ENCODE measurements at places on chromosomes 12 and 14.

GRCh38 chr12:103546959-103547358 is 40.1 kb upstream of the STAB2 start:
- DNase-seq, result no peak
- no peaks in the 10 kb centered on the region for H3K36me3 ChIP-seq
- H3K27ac ChIP-seq, result no peak overlapping the region
- no peak overlapping the region for H3K4me3 ChIP-seq

GRCh38 chr14:24861083-24861630 is 188.8 kb downstream of the STXBP6 start:
- H3K36me3 ChIP-seq, result no peaks in the 10 kb centered on the region
- H3K4me3 ChIP-seq, result no peak overlapping the region
- no peaks in the 10 kb centered on the region for H3K27me3 ChIP-seq
- H3K27ac ChIP-seq, result peak overlapping the region; percentile 56

DNA sequence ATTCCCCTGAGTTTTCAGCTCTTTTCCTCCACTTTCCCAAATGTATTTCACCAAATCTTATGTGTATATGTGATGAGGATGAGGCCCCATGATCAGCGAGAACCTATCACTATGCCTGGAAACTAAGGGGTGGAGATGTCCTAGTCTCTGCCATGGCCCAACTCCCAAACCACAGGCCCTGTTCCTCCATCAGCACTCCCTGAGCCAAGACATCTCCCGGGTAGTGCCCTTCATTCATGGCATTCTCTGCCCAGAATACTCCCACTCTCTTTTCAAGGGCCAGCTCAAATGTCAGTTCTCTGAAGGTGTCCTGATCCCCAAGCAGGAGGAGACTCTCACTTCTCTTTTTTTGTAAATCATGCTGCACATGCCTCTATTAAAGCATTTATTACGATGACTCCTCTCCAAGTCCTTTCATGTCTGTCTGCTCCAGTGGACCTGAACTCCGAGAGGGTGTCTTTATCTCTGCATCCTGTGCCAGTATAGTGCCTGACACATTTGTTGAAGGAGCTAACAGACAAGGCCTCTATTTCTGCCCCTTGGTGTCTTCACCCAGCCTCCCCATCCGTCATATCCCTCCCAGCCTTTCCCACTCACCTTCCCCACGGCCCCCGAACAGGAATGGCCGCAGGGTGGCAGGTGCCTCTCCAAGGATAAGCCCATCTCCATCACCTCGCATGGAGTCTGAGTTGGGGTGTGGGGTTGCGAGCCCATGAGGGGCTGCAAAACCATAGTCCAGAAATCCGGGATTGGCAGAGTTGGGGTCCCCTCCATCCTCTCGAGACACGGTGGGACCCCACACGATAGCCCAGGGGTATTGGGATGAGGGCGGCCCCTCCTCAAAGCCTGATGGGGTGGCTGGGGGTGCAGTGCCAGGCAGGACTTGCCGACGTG is 3.7 kb downstream of the PIANP start:
- H3K27me3 ChIP-seq, result peaks cover 14% of the 10 kb centered on the region
- H3K4me3 ChIP-seq, result no peak overlapping the region
- H3K27ac ChIP-seq, result no peak overlapping the region

- no peak overlapping the region for H3K27ac ChIP-seq
- no peak for DNase-seq
- no peak overlapping the region for H3K4me3 ChIP-seq
- H3K36me3 ChIP-seq, result no peaks in the 10 kb centered on the region
- H3K27me3 ChIP-seq, result no peaks in the 10 kb centered on the region
Measured at GRCh38 chr12:63999853-64000252, 155.4 kb downstream of the SRGAP1 start.

GRCh38 chr12:11797317-11797913 is 147.9 kb downstream of the ETV6 start:
- no peaks in the 10 kb centered on the region for H3K36me3 ChIP-seq
- no peak for DNase-seq
- H3K4me3 ChIP-seq, result no peak overlapping the region
- H3K27me3 ChIP-seq, result no peaks in the 10 kb centered on the region

- H3K27me3 ChIP-seq, result no peaks in the 10 kb centered on the region
- no peak within 1 kb of the TSS for H3K27ac ChIP-seq
- H3K4me3 ChIP-seq, result peak within 1 kb of the TSS; percentile 47
- peaks cover 6% of the 10 kb centered on the region for H3K4me1 ChIP-seq
Measured at GRCh38 chr12:23949348-23950209, at the start of gene SOX5. SOX5 (minus strand) TSS chr12:23949670; CDS start chr12:23949601, 69 bp downstream.

DNA sequence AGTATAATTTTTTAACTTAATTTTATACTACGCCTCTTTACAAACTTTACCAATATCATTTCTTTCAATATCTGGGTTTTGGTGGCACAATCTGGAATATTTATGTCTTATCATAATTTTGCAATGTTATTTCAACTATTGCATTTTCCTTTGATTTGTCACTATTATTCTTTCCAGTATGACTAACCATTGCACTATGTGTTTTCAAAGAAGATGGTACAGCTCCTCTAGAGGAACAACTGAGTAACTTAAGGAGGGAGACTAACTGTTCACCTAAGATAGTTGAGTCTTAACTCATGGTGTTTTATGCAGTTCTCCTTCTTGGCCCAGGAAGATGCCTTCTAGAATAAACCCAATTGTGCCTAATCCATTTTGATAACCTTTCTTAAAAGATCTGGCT is 60.5 kb upstream of the KIF21A start:
- no peak overlapping the region for H3K4me3 ChIP-seq
- no peaks in the 10 kb centered on the region for H3K4me1 ChIP-seq
- H3K27ac ChIP-seq, result no peak overlapping the region
- H3K27me3 ChIP-seq, result no peaks in the 10 kb centered on the region
- H3K36me3 ChIP-seq, result no peaks in the 10 kb centered on the region

- no peak for DNase-seq
- H3K36me3 ChIP-seq, result no peaks in the 10 kb centered on the region
- peaks cover 3% of the 10 kb centered on the region for H3K4me1 ChIP-seq
- no peak overlapping the region for H3K4me3 ChIP-seq
Measured at GRCh38 chr14:88044776-88045446, 40.0 kb downstream of the GPR65 start.
